ENCODE measurements at places on chromosomes 1 and 21. TPM values are rescaled to one million over a fixed set of nuclear protein-coding genes. Genes with fewer than 3 reads are reported as not detected.
A peak's percentile ranks its signal among the peaks of the same experiment; 100 is the strongest.

DNA sequence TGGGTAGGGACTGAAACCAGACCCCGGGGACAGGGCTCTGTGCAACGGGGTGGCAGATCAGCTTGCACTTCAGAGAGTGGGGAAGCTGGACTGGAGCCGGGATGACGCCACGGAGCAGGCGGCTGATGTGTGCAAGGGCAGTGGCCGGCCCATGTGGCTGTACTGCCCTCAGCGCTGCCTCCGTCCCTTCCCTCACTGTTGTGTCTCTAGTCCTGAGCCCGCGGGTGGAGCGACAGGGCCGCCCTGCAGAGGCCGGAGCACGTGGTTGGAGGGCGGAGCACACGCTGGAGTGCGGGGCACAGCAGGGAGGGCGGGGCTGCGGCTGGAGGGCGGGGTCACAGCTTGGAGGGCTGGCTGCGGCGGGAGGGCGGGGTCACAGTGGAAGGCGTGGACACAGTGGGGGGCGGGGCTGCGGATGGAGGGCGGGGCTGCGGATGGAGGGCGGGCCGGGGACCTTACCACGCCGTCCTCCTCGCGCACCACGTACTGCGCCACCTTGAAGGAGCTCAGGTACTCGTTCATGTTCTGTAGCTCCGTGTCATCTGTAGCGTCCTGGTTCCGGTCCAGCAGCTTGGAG lies 52.4 kb downstream of the CHD5 start:
- no peak overlapping the region for H3K27ac ChIP-seq
- no peaks in the 10 kb centered on the region for H3K36me3 ChIP-seq

DNA sequence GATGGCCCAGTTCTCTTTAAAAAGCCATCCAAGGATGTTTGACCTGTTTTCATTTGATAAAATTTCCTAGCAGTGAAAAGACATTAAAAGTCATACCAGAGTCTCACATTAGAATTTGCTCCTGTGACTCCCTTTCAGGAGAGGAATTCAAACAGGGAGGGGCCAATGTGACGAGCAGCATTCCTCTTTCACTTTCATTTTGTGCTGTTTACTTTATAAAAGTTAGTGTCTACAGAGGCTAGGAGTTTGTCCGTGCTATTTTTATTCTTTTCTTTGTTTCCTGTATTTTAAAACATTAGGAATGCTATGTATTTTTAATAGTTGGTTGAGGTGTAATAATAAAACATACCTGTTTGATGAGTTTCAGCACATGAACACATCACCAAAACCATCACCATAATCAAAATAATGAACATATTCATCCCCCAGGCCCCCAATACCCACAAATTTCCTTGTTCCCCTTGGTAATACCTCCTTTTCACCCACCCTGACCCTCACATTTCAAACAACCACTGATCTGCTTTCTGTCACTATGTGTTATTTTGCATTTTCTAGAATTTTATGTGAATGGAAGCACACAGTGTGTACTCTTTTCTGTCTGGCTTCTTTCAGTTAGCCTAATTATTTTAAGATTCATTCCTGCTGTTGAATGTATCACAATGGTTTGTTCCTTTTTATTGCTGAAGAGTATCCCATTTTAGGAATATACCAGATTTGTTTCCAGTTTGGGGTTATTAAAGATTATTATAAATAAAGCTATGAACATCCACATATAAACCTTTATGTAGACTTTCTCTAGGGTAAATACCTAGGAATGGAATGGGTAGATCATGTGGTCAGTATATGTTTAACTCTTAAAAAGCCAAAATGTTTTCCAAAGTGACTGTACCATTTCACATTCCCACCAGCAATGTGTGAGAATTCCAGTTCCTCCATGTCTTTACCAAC lies 129.5 kb downstream of the TENT5C start:
- peak overlapping the region; percentile 14 for H3K27ac ChIP-seq
- no peaks in the 10 kb centered on the region for H3K36me3 ChIP-seq
- peaks cover 8% of the 10 kb centered on the region for H3K4me1 ChIP-seq
- DNase-seq, result peak; percentile 51
- H3K4me3 ChIP-seq, result no peak overlapping the region

- no peak overlapping the region for H3K27ac ChIP-seq
- no peaks in the 10 kb centered on the region for H3K36me3 ChIP-seq
- no peak for DNase-seq
- no peak overlapping the region for H3K4me3 ChIP-seq
- H3K27me3 ChIP-seq, result no peaks in the 10 kb centered on the region
- no peaks in the 10 kb centered on the region for H3K4me1 ChIP-seq
These were observed 512.1 kb downstream of the LMO4 start for GRCh38 chr1:87840767-87841166.

GRCh38 chr1:232278925-232279324 lies 351.0 kb downstream of the SIPA1L2 start:
- H3K36me3 ChIP-seq, result no peaks in the 10 kb centered on the region
- peaks cover 8% of the 10 kb centered on the region for H3K4me1 ChIP-seq
- DNase-seq, result no peak
- no peak overlapping the region for H3K4me3 ChIP-seq

DNA sequence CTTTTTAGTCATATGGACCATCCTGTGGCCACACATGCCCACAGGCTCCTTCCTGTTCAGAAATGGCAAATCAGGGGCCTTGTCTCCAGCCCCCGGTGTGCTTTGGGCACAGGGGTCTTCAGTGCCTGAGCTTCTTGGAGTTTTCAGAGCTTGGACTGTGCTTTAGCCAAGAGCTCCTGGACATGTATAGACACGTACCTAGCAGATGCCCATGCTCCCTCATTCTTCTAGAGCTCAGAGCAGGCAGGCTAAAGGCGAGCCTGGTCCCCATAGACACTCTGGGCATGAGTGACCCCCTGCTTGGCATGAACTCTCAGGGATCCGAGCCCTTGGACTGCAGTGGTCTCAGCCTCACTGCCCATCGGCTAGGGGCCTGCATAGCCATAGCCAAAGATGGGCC lies 106.8 kb downstream of the EPHB2 start:
- no peaks in the 10 kb centered on the region for H3K4me1 ChIP-seq
- no peaks in the 10 kb centered on the region for H3K27me3 ChIP-seq
- no peak overlapping the region for H3K27ac ChIP-seq

DNA sequence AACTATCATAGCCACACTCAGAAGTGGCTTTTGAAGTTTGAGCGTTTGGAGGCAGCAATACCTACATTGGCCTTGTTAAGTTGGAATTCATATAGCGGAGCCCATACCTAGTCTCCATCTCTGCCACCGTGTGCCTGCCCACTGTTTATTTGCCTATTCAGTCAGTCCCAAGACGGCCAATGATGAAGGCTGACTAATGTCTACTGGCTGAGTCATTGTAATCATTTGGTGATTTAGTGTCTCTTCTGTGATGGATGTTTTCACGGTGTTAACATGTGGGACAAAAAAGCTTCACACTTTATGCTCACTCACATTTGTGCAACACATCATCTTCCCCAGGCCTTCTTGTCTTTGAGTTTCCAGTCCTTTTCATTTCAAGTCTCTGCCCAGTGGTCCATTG lies 92.6 kb upstream of the PBX1 start:
- H3K4me3 ChIP-seq, result no peak overlapping the region
- no peak overlapping the region for H3K27ac ChIP-seq
- H3K27me3 ChIP-seq, result no peaks in the 10 kb centered on the region
- DNase-seq, result no peak

DNA sequence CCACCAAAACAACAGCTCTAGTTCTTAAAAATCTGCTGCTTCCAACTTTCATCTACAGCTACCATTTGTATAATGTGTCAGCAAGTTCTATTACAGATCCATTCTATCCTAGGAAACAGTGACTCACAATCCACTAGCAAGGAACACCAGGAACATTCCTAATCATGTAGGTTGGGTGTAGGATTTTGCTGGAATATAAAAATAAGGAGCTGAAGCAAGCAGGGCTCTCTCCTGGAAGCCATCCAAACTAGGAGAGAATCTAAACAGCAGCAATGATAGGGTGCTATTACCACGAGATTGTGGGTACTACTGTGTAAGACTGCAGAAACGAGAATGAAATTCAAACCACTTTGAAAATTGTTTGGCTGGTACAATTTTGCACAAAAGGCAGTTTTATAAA lies 135.0 kb downstream of the PTPN14 start:
- H3K36me3 ChIP-seq, result no peaks in the 10 kb centered on the region
- H3K27ac ChIP-seq, result no peak overlapping the region
- DNase-seq, result no peak
- H3K27me3 ChIP-seq, result no peaks in the 10 kb centered on the region
- no peak overlapping the region for H3K4me3 ChIP-seq

- H3K36me3 ChIP-seq, result no peaks in the 10 kb centered on the region
- H3K27ac ChIP-seq, result no peak overlapping the region
- no peaks in the 10 kb centered on the region for H3K4me1 ChIP-seq
These were observed 111.4 kb downstream of the TBX19 start for GRCh38 chr1:168391851-168392681.

Gene CTBS
- polyA plus RNA-seq, result 38.3 TPM

All from hepatocyte (in vitro differentiated cells).